ENCODE measurements at places on chromosomes 6 and 20. TPM values are rescaled to one million over a fixed set of nuclear protein-coding genes. Genes with fewer than 3 reads are reported as not detected.

The JPH2 gene
- 72.0 TPM for total RNA-seq

The PREX1 gene
- 10.0 TPM for total RNA-seq

The DEFB132 gene
- total RNA-seq: not detected

The POM121L2 gene
- total RNA-seq: not detected

The KIF25 gene
- 0.28 TPM for total RNA-seq

The FGD2 gene
- total RNA-seq: 10.3 TPM

The EEF1A2 gene
- total RNA-seq: not detected

The CLPSL2 gene
- not detected for total RNA-seq

The MOCS1 gene
- total RNA-seq: 58.9 TPM

The HLA-DQA1 gene
- total RNA-seq: 41.8 TPM

The KIAA0408 gene
- 3.3 TPM for total RNA-seq

The LTA gene
- not detected for total RNA-seq
